Lung microvascular endothelial cell (primary cell): ENCODE measurements at places on chromosomes 7 and 10. TPM values are rescaled to one million over a fixed set of nuclear protein-coding genes. Genes with fewer than 3 reads are reported as not detected.

GRCh38 chr10:129966370-129966888, 2.4 kb upstream of the EBF3 start:
- DNase-seq: no peak

DNA sequence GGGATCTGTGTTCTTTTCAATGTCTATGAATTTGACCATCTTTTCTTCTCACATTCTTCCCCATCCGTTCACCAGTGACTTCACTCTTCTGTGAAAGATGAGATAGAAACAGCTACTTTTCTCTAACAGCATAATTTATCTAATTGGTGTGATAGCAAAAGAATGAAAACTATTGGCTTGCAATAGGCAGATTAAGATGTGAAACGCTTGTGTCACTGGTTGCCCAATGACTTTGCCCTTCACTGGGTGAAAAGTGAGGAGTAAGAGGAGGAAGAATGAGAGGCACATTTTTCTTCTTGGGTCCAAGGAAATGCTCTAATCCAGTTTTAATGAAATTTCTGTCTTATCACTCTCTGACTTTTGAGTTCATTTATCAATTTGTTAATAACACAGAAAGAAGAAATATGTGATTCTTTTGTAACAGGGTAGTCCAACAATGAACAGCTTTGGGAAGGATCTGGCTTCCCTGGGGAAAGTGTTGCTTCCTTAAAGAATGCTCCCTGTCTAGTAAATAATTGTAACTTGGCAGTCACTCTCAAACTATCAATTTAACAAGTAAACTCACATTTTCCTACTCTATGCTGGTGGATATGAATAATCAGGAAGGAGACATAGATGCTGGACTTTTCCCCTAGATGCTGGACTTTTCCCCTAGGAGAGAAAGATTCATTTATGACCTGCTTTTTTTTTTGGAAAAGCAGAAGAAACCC, 35.1 kb downstream of the BET1 start:
- no peak for DNase-seq

Gene RSPH10B
- total RNA-seq: 0.20 and 0.22 TPM in 2 replicates

- no peak for DNase-seq
Measured at GRCh38 chr10:5615316-5615715, 51.1 kb downstream of the ASB13 start.

Gene SYCE1
- total RNA-seq: not detected in 2 replicates

Gene C7orf33
- total RNA-seq: not detected in 2 replicates

Gene CLDN4
- total RNA-seq: under 0.01 TPM in 1 of 2 replicates, not detected in the other

DNA sequence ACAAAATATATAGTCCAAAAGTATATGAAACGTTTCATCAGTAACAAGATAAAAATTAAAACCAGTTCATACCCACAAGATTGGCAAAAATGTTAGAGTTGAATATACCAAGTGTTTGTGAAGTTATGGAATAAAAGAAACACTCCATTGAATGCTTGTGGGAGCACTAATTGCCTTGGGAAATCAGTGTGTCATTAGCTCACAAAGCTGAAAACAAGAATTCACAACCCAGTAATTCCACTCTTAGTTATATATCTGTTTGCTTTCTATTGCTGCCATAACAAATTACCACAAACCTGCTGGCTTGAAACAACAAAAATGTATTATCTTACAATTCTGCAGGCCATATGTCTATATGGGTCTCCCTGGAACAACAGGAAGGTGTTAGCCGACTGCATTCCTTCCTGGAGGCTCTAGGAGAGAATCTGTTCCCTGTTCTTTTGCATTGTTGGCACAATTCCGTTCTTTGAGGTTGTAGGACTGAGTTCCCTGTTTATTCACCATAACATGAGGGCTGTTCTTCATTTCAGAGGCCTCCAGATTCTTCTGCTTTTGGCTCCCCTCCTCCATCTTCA, 45.7 kb downstream of the SEM1 start:
- DNase-seq: peak; percentile 4

- no peak for DNase-seq
Measured at GRCh38 chr10:8146650-8147049, 92.2 kb downstream of the GATA3 start.

- DNase-seq: no peak
Measured at GRCh38 chr10:97188261-97188711, 2.5 kb upstream of the SLIT1 start.

DNA sequence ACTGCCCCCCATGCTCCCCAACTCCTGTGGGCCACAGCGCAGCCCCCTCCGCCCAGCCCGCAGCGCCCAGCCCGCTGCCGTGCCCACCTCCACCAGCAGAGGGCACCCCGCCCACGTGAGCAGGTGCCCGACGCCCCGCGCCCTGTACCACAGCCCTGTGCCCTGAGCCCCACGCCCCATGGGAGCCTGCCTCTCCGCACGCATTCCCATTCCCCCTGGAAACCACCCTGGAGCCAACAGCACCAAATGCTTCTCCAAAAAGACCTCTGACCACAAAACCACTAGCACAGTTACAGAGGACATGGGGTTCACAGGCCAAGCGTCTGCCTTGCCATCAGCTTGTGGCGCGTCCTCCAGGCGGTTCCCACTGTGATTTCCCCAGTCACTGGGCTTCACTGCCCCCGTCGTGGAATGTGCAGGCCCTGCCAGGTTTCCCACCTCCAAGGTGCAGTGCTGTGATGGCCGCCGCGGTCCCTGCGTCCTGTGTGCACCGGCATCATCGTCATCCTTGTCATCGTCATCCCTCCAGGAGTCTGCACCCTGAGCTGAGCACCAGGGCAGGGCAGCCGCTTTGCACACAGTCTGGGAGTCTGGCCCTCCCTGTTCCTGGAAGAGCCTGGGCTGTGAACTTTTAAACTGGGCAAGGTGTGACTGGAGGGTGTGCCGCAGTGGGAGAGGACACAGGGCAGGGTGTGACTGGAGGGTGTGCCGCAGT, 61.7 kb downstream of the PWWP2B start:
- peak; percentile 45 for DNase-seq

- no peak for DNase-seq
Measured at GRCh38 chr7:129778770-129779601, 167.5 kb downstream of the NRF1 start.

DNA sequence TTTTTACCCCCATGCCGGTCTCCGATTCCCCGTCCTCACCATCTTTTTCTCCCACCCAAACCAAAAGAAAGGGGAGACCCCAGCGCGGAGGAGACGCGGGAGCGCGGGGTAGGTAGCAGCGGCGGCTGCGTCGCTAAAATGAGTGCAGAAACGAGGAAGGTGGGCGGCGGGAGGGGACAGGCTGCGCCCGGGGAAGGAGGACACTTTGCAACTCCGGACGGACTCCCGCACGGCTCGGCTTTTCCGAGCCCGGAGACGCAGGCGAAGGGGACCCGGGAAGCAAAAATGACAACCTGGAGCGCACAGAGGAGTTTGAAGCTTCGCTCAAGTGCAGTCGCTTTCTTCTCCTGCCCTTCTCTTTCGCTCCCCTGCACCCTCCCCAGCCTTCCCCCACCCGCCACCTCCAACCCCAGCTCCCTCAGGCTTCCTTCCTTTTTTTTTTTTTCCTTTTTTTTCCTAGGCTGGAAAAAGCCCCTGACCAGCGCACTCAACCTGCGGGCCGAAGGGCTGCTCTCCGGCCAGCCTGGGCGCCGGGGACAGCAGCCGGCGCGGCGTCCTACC, 453 bp downstream of the SFMBT2 start:
- DNase-seq: no peak

Gene SOSTDC1
- total RNA-seq: not detected in 2 replicates

DNA sequence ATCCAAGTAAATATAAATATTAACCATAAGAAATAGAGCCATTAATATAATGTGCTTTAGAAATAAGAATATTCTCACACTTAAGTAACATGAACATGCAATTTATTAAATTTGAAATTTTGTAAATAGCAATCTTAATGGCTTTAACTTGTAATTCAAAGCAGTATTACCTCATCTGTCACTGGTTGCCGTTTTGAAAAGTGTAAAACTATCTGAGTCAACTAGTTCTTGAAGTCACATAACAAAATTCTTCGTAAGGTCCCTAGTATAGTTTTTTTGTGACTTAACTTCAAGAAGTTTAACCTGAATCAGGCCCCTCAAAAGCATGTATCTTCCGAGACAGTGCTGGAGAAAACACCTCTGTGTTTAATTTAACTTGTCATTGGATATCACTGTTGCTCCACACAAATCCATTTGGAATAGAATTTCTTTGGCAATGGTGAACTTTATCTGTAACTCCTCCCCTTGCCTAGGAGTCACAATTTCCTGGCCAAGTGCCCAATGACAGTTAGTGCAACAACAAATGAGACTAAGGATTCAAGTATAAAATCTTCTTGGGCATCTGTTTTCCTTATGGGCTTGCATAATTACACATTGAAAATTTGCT, 47.1 kb downstream of the NT5C2 start:
- DNase-seq: peak; percentile 96

GRCh38 chr7:28835800-28836199, 122.3 kb downstream of the TRIL start:
- DNase-seq: no peak

GRCh38 chr10:34762156-34762555, 52.9 kb downstream of the PARD3 start:
- DNase-seq: no peak

Gene ELFN1
- total RNA-seq: under 0.01 and 0.44 TPM in 2 replicates

DNA sequence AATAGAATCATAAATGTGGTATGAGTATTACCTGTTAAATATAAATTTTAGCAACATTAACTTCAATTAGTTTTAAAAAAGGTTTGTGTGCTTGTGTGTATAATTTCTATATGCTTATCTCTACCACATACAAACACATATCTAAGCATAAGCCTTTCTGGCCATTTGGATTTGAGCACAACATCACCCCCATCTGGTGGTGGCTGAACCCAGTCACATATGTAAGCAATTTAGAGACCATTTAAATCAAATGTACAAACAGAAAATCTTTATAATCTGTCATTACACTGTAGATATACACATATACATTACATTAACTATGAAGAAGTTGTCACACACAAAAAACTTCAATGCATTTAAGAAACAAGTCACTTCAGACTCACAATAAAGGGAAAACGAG, 31.7 kb downstream of the GPR22 start:
- peak; percentile 59 for DNase-seq

DNA sequence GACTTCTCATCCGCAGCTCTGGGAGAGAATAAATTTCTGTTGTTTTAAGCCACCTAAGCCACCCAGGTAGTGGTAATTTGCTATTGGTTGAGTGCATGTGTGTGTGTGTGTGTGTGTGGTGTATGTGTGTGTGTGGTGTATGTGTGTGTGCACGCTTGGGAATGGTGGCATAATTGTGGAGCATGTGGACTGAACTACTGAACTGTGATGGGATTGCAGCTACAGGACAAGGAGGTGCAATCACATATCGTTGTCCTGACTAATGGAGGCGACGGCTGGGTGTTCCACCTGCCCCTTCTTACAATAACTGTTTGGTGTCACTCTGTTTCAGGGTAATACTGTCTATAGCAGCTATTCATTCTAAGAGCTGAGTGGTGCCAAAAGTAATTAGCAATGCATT, 448.7 kb upstream of the PFKP start:
- DNase-seq: no peak
